AG08395 (cell line): ENCODE measurements at places on chromosomes 4 and X.
A peak's percentile ranks its signal among the peaks of the same experiment; 100 is the strongest.

GRCh38 chr4:110119337-110119736 lies 79.1 kb downstream of the ELOVL6 start:
- DNase-seq = no peak

DNA sequence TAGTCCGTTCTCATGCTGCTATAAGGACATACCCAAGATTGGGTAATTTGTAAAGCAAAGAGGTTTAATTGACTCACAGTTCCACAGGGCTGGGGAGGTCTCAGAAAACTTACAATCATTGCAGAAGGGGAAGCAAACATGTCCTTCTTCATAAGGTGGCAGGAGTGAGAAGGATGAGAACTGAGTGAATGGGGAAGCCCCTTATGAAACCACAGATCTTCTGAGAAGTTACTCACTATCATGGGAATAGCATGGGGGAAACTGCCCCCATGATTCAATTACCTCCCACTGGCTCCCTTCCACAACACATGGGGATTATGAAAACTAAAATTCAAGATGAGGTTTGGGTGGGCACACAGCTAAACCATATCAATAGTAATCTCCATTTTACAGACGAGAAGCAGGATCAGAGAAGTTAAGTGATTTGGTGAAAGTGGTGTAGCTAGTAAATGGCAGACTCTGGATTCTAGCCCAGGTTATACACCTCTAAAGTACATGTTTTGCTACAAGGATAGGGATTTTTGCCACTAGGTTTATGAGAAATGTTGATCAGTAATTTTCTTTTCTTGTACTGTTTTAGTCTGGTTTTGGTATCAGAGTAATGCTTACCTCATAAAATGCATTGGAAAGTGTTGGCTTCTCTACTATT lies 47.3 kb upstream of the C1GALT1C1 start:
- no peak for DNase-seq

DNA sequence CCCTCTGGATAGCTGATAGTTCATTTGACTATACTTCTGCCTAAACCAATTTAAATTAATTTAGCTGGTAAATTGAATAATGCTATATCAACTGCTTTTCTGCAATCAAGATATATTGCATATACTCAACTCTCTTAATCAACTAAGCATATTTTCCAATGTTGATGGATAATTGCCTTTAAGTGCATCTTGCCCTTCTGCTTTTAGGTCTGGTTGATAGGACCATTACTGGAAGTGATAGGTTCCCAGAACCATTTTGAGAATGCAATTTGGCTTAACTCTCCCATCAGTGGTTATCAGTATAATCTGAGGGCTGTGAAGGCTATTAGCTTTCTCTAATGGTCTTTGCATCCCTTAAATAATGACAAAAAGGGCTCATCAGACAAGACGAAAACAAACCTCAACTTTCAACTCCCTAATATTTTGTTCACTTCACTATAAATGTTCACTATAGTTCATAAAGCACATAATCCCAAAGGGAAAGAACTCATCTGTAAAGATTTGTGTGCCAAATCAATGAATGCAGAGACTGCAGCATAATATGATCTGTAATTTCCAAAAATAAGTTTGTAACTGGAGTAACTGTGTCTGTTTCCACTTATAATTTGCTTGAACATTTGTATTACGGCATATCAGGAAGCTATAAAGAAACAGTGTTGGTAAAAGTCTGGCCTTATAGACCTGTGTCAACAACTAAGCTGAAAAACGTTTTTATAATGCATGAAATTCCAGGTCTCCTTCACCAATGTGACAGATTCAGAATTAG lies 273.6 kb downstream of the FBXO8 start:
- DNase-seq = no peak

GRCh38 chrX:97898798-97899197 lies 1015.1 kb downstream of the RPA4 start:
- DNase-seq = peak; percentile 21

GRCh38 chrX:19860571-19860970 lies 26.8 kb downstream of the SH3KBP1 start:
- no peak for DNase-seq

DNA sequence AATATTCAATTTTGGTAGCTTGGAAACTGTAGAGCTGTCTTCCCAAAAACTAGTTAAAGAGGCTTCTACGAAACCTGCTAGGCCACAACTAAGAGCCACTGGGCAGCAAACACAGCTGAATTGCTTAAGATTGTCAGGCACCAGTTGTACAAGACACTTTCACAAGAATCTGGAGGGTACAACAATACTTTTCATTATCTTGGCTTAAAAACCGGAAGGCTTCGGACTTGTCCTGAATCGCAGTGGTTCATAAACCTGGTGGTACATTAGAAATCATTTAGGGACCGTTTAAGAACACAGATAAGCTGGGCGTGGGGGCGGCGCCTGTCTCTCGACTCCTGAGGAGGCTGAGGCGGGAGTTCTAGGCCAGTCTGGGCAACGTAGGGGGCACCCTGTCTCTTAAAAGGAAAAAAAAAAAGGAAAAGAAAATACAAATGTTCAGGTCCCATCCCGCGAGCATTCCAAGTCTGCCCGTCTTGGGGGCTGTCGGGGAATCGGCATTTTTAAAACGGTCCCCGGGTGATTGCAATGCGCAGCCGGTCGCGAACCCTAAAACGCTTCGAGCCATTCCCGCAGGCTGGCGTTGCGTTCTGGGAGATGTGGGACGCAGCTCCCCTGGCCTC lies 763 bp downstream of the PYURF start:
- DNase-seq = peak; percentile 17

DNA sequence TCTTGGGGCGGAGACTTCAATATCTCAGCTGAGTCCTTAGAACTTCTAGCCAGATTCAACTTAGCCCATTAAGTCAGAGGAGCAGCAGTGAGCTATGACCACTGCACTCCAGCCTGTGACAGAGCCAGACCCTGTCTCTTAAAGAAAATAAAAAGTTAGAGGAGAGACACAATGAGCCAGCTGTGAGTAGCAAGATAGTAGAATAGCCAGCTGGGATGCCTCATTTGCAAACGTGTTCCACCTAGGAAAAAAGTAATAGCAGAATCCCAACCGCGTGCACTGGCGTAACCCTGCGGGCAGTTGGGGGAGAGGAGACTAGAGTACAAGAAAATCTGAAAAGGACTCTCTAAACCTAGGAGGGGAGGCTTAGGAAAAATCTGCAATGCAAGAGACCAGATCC lies 133.2 kb upstream of the ANXA3 start:
- no peak for DNase-seq

DNA sequence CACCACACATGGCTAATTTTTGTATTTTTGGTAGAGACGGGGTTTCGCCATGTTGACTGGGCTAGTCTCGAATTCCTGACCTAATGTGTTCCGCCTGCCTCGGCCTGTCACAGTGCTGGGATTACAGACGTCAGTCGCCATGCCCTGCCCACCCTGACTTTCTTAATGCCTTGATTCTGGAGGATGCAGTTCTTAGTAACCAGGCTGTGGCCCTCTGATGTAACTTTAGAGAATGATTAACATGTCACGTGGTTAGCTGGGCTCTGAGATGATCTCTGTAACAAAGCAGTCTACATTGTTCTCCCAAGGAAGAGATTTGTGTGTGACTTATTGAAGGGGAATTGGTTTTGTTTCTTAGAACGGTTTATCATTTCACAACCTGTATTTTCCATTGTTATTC lies 30.6 kb downstream of the ANK2 start:
- DNase-seq = no peak

- DNase-seq = peak; percentile 58
Measured at GRCh38 chr4:184845367-184846021, 19.7 kb upstream of the ACSL1 start.
